ENCODE measurements at places on chromosomes 1 and 21.

- no peak for DNase-seq
Observed at GRCh38 chr1:239814306-239814881, 277.3 kb upstream of the FMN2 start.

DNA sequence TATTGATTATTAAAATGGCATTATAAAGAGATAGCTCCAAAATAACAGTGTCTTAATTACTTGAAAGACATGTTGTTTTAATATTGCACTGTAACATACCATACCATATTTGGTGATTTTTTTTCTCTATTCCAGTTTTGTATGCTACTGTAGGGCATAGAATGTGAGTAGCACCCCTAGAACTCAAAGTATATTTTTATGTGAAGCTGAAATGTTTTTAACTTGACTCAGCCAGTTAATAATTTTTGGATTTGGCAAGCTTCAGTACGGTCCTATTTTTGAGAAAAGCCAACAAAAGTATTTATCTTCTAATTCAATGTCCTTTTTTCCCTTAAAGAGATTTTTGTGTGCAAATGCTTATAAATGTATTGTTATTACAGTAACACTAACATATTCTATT, 593.8 kb downstream of the USP25 start:
- DNase-seq, result no peak

DNA sequence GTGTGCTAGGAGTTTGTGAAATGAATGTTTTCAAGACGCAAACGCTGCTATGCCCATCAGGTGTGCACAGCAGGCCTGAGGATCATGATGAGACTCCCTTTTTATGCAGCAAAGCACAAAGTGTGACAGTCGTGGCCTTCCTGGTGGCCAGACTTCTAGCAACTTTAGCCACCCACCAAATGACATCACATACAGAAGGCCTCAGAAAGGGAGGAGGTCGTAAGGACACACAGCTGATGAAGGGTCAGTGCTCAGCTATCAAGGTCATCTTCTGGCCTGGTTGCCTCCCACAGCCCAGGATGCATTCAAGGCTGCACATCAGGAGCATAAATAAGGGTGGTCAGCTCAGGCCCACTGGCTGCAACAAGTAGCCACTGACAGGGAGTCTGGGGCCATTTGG, 36.6 kb downstream of the BMP8A start:
- no peak for DNase-seq

- no peak for DNase-seq
Observed at GRCh38 chr1:234553240-234554188, 56.5 kb downstream of the IRF2BP2 start.

GRCh38 chr1:77556045-77556444, 126.4 kb downstream of the ZZZ3 start:
- DNase-seq, result no peak

GRCh38 chr1:20785907-20786252, 1.2 kb downstream of the HP1BP3 start:
- DNase-seq, result no peak

GRCh38 chr21:45957551-45957950, 24.0 kb upstream of the COL6A1 start:
- no peak for DNase-seq

- DNase-seq, result no peak
Observed at GRCh38 chr1:23399229-23399628, 25.3 kb downstream of the TCEA3 start.

DNA sequence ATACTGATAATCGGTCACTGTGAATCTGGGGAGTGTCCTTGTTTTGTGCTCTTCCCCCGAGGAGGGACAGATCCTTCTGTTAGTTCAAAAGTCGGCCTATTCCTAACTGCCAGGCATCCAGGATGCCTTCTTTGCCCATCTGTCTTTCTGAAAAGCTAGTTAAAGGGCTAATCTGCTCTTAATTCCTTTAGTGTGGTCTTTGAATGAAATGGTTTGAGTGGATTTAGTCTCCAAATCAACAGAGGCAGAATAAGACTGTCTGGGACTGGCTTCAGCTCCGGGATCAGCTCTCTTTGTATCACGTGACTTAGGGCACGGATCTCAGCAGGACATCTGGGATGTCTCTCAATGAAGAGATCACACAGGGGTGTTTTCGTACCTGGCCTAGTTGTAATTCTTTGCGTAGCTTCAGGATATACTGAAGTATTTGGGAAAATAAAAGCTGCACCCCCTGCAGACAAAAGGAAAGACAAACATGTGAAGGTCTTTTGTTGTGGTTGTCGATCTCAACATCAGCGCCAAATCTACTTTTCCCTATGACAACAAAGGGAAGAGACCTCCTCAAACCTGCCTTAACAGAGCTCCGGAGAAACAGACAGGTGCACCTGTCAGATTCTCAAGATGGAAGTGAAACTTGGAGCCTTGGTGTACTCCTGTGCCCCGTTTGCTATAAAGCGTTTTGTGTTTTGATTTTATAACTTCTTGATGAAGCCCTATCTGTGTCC, 97.9 kb downstream of the ERG start:
- DNase-seq, result no peak

DNA sequence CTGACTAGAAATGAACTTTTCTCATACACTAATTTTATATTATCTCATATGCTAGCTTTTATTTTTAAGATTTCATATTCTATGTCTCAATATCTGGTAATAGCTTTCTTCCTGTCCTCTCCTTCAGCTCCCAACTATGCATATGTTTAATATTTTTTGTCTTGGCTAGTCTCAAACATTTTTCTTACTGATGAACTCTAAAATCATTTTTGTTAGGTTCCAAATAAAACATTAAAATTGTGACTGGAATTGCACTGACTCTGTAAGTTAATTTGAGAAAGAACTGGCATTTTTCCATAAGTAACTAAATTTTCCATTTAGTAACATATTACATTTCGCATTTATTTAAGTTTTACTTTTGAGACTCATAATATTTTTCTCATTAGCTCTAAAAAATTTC, 368.5 kb upstream of the DPYD start:
- DNase-seq, result no peak

DNA sequence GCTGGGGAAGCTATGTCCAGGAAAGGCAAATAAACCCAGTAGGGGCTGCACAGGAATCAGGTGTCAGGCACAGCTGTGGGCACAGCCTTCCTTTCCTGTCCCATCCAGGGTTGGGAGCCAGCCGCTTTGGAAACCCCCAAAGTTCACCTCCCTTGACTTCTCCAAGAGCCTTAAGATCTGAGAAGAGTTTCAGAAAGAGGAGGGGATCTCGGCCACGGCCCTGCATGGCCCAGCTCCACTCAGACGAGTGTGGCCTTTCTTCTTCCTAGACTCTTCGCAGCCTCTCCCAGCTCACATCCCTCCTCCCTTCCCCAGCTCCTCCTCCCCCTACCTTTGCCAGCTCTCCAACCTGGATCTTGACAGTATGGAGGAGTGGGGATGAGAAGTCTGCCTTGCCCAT, 36.7 kb downstream of the RHBG start:
- DNase-seq, result no peak

GRCh38 chr1:116110567-116111523, at the start of gene MAB21L3:
Gene MAB21L3 (plus strand): TSS chr1:116111399. CDS start chr1:116112616, 1,217 bp downstream.
- no peak for DNase-seq

DNA sequence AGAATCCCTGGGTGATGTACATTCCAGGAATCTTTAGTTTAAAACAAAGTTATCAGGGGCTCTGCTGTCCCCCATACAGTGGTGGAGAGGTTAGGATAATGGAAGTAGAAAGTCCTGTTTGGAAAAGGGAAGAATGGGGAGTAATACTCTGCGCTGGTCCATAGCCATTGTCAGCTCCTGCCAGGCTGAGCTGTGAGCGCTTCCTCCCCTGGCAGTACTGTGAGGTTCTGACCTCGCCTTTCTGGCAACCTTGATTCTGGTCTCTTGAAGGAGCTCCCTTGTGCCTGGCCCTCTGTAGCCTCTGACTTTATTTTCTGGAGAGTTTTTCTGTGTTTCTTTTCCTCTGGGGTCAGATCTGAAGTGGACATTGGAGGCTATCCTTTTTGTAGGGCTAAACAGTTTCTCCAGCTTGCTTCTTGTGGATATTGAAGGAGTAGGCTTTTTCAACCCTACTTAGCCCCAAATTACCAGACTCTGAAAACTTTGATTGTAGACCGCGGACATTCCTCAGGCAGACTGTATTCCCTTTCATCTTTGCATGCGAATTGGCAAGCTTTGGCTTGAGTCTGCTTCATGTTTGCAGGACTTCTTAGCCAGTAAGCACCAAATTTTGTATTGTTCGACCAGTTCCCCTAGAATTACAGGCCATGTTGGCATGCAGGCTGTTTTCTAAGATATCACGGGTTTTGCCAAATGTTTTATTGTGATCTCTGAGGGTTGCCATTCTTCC, 13.8 kb downstream of the UBE4B start:
- DNase-seq, result no peak

GRCh38 chr1:45531873-45532272, 10.2 kb upstream of the PRDX1 start:
- DNase-seq, result no peak

- DNase-seq, result no peak
Observed at GRCh38 chr1:152880316-152880715, 2.2 kb downstream of the SMCP start.

GRCh38 chr1:2213576-2214505, 14.3 kb upstream of the SKI start:
- DNase-seq, result no peak

DNA sequence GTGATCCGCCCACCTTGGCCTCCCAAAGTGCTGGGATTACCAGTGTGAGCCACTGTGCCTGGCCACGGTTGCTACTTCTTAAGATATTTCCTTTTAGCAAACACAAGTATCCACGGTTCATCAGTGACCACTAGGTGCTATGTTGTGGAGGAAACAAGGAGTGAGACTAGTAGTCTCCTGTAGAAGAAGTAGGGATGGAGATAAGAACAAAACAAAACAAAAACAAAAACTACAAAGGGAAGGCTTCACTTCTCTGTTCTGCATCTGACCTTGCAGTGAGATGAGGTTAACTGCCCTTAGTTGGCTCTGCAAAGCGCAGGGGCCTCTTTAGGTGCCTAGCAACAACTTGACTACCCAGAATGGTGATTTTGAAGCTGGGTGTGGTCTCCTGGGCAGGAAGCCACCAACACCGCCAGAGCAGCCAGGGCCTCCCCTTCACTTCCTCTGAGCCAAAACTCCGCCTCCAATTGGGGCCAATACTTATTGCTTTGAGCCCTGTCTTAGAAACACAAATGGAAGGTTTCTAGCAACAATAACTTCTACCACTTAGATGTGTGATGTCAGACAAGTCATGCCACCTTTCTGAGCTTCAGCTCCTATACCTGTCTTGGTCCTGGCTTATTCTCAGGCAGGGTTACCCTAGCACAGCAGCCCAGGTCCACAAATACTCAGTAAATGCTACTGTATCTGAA, 12.8 kb upstream of the CDC42 start:
- DNase-seq, result no peak

- DNase-seq, result no peak
Observed at GRCh38 chr1:203090421-203091198, 4.8 kb upstream of the MYOG start.

DNA sequence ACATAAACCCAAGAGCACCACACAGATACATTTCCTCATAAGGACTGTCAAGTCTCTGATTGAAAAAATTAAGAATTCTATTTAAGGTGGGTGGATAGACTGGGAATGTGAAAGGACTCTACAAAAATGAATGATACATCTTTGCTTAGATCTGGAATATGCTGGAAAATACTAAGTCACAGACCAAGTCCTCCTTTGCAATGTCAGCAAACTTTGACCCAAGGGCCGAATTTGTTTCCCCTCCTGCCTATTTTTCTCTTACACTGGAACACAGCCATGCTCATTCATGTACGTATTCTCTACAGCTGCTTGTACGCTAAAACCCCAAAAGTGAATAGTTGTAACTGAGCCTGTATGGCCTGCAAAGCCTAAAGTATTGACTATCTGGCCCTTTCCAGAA, 180.7 kb downstream of the ADSS2 start:
- no peak for DNase-seq

GRCh38 chr1:27114546-27114945, 40.4 kb downstream of the SLC9A1 start:
- DNase-seq, result no peak
